ENCODE measurements at places on chromosomes 13 and 19.

GRCh38 chr13:40344270-40345148, 321.9 kb downstream of the FOXO1 start:
- DNase-seq = no peak

DNA sequence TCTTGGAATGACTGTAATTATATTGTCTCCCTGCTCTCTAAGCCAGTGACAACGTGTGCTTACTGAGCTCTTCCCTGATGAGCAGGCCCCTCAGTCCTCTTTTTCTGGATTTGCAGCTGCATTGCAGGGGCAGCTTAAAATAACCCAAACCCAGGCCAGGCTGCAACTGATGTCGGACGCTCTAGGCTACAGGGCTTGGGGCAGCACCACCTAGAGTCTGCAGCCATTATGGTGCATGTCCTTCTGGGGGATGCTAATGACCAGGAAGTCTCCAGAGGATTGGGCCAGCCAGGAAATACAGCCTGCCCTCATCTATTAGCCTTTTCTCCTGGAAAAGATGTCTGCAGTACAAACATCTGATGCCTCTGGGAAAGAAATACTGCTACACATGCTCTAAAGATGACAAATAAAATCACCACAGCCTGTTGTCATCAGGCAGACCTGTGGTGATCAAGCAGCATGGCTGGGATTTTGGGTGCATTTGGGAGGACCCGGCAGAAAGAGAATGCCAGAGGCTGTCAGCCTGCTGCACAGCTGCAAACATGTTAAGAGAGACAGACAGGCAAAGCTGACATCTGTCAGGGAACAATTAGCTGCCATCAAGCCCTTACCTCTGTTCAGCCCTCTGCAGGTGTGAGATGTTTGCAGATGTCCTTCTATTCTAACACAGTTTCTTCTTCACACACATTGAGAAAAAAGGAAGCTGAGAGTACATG, 51.8 kb downstream of the CCDC70 start:
- DNase-seq = no peak

GRCh38 chr19:38890686-38891085, 8.7 kb downstream of the SIRT2 start:
- no peak for DNase-seq

DNA sequence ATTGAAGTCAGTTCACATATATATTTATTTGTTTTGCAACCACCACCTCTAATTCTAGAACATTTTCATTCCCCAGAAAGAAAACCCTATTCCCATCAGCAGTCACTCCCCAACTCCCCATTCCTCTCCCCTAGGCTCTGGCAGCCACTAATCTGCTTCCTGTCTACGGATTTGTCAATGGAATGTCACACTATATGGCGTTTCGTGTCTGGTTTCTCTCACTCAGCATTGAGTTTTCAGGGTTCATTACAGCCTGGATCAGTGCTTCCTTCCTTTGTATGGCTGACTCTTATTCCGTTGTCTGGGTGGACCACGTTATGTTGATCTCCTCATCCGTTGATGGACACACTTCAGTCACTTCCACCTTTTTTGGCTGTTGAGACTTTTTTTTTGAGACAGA, 9.3 kb downstream of the COLGALT1 start:
- DNase-seq = no peak

DNA sequence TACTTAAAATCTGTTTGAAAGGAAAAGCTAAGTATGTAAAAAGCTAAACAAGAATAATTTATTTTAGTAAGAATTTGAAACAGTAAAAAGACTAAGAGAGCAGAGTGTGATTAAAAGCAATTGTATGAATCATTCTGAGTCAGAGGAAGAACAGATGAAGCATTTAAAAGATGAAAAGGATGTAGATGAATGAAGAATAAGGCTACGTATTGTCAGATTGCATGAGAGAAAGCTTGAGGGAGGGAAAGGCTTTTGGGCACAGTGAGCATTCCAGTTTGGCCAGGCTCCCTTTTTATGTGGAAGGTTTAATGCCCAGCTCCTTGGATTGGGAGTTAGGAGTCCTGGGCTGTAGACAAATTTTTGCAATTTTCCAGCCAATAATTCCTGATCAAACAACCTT, 117.7 kb downstream of the FREM2 start:
- DNase-seq = no peak

DNA sequence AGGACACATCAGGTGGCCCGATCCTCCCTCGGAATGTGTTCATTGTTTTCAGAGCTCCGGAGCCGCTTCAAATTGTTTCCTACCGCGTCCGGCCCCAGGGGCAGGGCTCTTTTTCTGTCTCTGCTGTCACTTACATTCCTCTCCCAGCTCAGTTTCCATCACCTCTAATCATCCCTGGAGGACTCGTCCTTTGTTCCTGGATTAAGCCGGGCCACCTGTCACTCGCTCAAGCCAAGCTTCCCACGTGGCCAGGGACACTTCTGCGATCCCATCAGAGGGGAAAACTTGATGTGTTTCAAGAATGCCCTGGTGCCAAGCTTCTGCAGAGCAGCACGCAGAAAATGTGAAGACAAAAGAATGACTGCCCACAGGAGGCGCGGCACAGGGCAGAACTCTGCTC, 13.5 kb downstream of the IL17D start:
- DNase-seq = no peak

- no peak for DNase-seq
Observed at GRCh38 chr13:80341756-80342370, 937 bp upstream of the SPRY2 start.

DNA sequence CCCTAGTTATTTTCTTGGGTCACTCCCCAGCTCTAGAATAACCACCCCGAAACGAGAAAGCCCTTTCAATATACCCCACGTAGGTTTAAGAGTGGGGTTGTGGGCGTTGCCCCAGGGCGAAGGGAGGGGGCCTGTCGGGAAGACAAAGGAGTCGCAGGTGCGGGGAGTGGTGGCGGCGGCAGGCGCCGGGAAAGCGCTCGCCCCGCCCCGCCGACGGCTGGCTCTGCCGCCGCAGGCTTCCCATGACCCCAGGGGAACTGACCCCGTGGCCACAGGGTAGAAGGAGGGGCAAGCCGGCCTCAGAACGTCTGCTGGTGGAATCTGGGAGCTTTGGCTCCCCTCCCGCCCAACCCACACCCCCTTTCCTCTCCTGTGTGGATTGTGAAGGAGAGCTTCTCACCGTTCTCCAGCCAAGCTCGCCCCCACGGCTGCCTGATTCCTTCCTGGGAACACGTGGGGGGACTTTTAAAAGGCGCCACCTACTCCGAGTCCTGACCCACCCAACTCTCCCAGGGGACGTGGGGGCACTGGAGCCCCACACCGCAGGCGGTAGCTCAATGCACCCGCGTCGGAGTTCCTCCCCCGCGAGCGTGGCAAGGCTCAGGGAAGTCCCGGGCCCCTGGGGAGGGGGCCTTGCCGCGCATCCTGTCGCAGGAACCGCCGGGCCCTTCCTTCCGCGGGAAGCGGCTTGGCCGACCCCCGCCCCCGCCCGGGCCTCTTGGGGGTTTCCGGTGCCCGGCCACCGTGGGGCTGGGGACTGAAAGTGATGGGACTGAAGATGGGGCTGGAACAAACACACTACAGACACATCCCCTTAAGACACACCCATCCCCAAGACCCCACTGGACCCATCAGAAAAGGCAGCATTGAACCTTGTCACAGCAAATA, 5.5 kb downstream of the IER2 start:
- DNase-seq = no peak

GRCh38 chr19:57946316-57946715, 1.2 kb downstream of the ZNF256 start:
- no peak for DNase-seq

- no peak for DNase-seq
Observed at GRCh38 chr19:17865364-17866311, 5.9 kb downstream of the RPL18A start.

- no peak for DNase-seq
Observed at GRCh38 chr13:40498461-40498860, 168.0 kb downstream of the FOXO1 start.

DNA sequence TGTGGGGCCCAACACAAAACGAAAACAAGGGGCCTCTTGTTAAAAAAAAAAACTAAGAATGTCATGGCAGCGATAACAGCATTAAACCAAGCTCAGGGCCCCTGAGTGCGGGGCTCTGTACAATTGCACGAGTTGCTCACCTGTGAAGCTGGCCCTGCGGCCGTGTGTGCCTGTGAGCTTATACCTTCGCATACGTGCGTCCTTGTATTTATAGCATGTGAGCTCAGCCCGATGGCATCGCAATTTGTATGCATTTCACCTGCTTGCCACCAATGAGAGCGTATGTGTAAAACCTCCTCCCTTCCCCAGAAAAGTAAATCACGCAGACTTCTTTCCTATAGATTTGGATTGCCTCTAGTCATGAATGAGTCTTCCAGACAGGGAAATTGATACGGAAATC, 17.1 kb downstream of the HNRNPM start:
- no peak for DNase-seq

DNA sequence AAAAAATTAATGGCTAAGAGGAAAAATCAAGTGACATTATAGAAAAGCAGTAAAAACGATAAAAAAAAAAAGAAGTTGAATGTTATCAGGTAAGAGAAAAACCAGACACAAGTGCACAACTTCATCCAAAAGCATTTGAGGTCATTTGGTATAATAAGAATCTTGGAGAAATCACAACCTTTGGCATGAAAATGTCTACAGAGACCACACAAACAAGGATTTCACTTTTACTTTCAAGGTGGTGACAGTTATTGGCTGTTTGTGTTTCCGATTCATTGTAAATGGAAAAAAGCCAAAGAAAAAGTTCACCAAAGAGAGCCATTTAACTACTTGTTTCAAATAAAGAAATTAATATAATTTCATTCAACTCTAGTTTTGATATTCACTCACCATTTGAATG, 1193.5 kb downstream of the PCDH9 start:
- no peak for DNase-seq

DNA sequence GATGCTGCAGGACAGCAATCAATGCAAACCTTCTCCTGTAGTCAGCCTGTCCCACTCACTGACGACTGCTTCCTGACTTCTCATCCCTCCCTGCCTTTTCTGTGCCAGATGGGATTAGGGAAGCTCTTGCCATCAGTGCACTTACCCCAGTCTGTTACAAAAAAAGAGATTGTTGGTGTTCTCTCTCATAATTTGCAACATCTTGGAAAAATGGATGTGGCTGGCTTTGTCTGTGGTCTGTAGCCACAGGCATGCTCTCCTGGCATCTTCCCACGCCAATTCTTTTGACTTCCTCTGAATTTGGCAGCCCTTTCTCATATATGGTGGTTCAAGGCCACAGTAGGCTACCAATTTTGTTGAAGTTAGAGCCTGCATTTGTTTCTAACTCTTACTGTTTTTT, 11.6 kb upstream of the HTR2A start:
- DNase-seq = peak; percentile 73

- no peak for DNase-seq
Observed at GRCh38 chr19:53045536-53045935, 996 bp downstream of the ERVV-2 start.

DNA sequence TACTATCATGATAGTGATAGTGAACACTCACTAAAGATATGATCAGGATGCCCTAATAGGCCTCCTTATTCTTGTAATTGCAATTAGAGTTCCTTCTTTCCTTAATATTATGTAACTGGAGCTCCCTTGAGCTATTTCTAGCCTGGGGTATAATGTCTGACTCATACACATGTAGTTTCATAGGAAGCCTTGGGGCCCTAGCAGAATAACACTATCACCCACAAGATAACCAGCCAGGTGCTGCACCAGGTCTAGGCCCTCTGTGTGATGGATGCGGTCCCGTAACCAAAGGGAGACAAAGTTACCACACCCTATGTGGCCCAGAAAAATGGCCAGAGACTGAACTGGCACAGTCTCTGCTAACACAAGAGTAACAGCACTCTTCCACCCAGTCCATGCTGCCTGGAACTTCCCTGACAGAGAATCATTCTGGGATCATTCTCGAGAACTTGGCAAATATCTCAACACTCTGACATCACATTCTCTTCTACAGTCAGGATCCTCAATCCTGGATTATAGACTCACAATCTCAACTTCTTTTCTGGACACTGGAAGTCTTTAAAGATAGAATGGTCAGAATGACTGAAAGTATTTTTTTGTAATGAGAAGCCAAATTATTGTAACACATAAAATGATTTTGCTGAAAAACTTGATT, 32.6 kb upstream of the IGFL4 start:
- peak; percentile 22 for DNase-seq

DNA sequence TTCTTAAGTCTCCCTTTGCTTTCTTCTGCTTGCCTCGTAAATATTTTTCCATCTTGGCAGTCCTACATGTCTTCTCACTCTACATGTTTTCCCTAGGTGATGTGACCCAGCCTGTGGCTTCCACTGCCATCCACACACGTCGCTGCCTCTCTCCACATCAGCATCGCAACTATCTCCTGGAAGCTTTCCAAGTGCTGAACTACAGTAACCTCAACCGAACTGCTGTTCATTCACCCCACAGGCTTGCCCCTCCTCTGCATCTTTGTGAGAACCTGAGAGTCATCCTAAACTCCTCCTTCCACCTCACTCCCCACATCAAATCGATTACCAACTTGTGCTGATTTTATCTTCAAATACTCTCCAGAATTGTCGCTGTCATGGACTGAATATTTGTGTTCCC, 41.2 kb upstream of the USPL1 start:
- no peak for DNase-seq

- no peak for DNase-seq
Observed at GRCh38 chr13:112966776-112967175, 2.2 kb upstream of the MCF2L start.

GRCh38 chr13:113404366-113404722, 40.4 kb upstream of the GRTP1 start:
- DNase-seq = no peak

- DNase-seq = no peak
Observed at GRCh38 chr13:32657309-32657708, 71.1 kb downstream of the PDS5B start.

DNA sequence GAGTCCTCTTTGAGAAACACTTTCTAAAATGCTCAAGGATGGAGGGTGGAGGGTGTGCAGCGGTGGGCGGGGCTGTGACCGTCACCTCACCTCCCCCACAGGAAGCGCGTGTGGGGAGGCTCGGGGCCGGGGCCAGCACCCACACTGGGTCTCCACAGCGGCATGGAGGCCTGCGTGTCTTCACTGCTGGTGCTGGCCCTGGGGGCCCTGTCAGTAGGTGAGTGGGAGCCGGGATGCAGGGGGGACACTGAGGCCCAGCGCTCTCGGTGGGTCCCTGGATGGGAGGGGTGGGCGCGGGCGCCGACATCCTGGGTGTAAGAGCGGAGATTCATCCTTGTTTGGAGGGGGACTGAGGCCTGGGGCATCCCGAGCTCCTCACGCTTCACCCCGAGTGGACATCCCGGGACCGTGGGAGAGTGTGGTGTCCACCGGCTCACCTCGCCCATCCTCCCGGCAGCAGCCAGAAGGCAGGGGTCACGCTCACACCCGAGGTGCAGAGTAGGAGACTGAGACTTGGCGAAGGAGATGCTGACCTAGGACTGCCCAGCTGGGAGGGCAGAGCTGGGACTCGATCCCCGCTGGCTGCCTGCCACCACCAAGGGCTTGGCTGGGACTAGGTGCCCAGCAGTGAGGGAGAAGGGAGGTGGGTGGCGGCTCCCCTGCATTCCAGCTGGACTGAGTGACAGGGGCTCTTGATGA, at the start of gene GZMM:
Gene GZMM (plus strand): TSS at position 144 of the 699 bp plus-strand sequence. CDS start 19 bp downstream, at position 163.
- no peak for DNase-seq

DNA sequence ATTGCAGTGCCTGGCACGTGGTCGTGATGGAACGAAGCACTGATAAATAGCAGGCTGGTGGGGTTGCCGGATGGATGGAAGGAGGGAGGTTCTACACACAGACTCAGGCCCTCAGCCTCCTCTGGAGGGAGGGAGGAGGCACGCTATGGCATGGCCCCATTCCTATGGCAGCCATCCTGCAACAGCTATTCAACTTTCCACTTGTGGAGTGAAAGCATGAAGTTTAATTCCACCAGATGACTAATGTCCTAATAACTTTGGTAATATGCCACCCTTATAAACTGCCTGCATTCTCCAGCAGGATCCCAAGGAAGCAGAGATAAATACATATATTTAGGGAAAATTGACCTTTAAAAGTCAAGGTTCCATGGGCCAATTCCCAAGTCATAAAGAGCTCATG, 92.4 kb downstream of the KL start:
- DNase-seq = no peak
